Ureter (tissue), 1 donor: ENCODE measurements at places on chromosomes 5 and 9. TPM values are rescaled to one million over a fixed set of nuclear protein-coding genes. Genes with fewer than 3 reads are reported as not detected.

FAM163B gene
- not detected for total RNA-seq

NMUR2 gene
- not detected for total RNA-seq

CYLC2 gene
- total RNA-seq = not detected

LCN2 gene
- 143 TPM for total RNA-seq

PLAC8L1 gene
- 1.1 TPM for total RNA-seq

MPDZ gene
- total RNA-seq = 27.6 TPM

CCDC192 gene
- 1.2 TPM for total RNA-seq

IL9 gene
- not detected for total RNA-seq

SPATA31E1 gene
- total RNA-seq = not detected

PCDHB9 gene
- total RNA-seq = 1.9 TPM

IFNA2 gene
- not detected for total RNA-seq

SIGMAR1 gene
- total RNA-seq = 56.8 TPM

KIAA1958 gene
- 12.2 TPM for total RNA-seq

AJM1 gene
- total RNA-seq = 4.8 TPM

SOHLH1 gene
- total RNA-seq = not detected

UGCG gene
- total RNA-seq = 52.1 TPM

NEUROG1 gene
- total RNA-seq = not detected

SLC22A4 gene
- total RNA-seq = 3.1 TPM

EIF4E1B gene
- total RNA-seq = not detected

AK8 gene
- 1.7 TPM for total RNA-seq
